ENCODE measurements at places on chromosomes 4 and X.

GRCh38 chr4:88592600-88593448 lies 544 bp downstream of the HERC3 start:
- DNase-seq = peak; percentile 79

GRCh38 chr4:11831739-11832138 lies 403.0 kb upstream of the HS3ST1 start:
- DNase-seq = no peak

DNA sequence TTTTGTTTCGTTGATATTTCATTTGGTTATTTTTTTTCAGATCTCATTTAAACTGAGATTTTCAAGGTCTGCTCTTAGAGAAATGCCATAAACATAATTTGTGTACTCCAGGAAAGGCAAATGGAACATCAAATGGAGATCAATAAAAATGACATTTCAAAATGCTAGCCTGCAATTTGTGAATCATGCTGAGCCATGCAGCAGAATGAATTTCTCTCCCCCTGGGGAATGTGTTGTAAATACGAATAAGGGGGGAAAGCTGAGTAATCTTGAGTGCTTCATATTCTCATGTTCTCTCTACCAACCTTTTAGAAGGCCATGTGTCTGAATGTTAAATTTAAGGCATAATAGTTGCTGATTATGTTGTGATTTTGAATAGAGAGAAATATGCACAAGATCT lies 7.8 kb downstream of the ZCCHC4 start:
- DNase-seq = no peak

- DNase-seq = no peak
Observed at GRCh38 chr4:142168181-142168580, 531.8 kb downstream of the IL15 start.

GRCh38 chrX:120365320-120365719 lies 3.4 kb downstream of the ATP1B4 start:
- no peak for DNase-seq

DNA sequence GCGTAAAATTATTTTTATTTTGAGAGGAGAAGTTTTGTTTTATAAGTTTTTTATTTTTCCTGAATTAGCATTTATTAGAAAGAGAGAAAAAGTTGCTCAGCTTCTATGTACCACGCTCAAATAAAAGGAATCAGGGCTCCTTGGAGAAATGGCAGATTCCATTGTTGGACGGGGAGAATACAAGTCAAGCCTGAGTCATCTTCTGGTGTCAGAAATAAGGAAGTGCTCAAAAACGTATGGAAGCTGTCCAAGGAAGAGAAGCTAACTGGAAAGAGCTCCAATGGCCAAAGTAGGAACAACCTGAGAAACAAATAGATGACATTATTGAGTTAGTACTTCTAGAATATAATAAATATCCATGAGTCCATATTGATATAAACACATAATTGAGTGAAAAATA lies 89.3 kb upstream of the NEIL3 start:
- no peak for DNase-seq

Data from keratinocyte (primary cell).